ENCODE measurements at places on chromosomes 1 and 21.

DNA sequence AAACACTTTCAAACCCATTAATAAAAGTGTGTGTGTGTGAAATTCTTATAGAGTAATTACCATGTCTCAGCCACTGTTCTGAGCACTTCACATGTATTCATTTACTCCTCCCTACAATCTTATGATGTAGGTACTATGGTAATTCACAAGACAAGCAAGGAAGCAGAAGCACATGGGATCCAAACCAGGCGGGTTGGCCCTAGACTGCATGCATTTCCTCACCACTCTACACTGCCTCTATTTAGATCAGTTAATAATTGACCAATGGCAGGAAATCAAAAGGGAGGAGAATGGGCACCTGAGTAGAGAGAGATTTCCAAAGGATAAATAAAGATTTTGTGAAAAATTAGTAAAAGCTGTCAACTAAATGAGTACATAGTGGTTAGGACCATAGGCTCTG, 15.7 kb downstream of the MAP3K21 start:
- no peak for DNase-seq

DNA sequence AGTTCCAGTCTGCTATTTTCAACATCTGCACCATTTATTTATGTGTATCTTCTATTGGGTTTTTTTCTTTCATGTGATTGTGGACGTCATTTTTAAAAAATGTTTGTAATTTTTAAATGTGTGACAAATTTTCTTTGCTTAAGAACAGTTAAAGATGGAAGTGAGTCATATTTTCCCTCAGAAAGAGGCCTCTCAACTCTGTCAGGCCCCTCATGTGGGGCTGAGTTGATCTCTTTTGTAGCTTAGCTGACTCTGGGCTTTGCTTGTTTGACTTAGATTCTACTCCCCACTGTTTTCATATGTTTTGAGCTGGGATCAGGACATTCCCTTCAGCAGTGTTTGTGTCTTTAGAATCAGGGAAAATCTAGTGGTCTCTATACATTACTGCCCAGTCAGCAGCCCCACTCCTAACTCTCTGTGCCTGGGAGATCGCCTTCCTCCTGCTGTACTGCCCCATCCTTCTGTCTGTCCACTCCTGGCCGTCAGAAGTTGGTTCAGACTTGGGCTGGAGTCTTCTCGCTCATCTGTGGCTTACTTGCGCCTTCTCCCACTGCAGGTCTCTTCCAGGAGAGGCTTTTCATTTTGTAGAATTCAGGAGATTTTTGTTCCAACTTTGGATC, 137.4 kb downstream of the DYRK1A start:
- DNase-seq = no peak

DNA sequence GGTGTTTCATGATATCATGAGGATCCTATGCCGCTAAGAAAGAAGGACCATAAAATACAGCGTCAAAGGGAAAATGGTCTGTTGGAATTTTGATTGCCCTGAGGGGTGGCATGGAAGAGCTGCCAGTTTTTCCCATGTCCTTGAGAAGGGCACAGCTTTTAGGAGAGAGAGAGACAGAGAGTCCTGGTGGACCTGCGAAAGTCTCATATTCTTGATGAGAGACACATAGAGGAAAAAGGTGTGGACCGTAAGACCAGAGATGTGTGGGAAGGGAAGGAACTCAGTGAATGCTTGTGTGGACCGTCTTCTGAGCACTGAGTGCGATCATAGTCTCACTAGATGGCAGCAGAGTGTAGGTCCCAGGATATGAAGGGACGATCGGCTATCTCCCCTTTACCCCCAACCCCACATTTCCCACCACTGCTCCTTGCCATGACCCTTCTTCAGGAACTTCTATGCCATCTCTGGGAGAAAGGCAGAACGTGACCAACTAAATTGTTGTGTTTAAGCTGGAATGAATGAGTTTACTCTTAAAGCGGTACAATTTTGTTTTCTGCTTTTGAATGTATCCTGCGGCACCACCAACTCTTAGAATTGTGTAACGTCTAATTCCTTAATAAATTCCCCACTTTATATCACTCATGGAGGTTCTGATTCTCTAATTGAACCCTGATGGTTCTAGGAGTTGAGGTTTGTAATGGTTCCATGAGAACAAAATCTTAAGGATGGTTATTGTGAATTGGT, 117.7 kb downstream of the CTH start:
- DNase-seq = no peak

DNA sequence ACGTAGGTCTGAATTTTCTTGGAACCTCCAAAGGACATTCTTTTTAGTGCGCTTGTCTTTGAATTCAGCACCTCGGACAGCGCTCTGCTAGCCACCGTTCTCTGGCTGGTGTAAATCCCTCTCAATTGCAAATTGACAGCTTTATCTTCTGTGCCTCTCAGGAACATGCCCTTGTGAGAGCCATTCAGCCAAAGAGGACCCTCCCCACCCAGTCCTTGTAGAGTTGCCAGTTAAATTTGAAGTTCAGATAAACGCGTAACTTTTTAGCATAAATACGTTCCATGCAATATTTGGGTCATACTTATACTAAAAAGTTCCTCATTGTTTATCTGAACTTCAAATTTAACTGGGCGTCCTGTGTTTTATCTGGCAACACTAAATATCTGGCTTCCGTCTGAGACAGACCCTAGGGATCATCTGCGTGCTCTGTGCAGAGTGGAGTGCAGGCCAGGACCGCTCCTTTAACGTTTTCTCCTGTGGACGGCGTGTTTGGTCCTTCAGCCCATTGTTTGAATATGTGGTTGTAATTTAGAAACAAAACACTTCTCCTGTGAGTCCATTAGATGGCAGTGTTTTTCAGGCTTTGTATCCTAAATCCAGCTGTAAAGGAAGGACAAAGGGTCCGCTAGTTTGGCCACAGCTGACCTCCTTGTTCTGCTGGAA, 7.0 kb downstream of the KCNAB2 start:
- no peak for DNase-seq

DNA sequence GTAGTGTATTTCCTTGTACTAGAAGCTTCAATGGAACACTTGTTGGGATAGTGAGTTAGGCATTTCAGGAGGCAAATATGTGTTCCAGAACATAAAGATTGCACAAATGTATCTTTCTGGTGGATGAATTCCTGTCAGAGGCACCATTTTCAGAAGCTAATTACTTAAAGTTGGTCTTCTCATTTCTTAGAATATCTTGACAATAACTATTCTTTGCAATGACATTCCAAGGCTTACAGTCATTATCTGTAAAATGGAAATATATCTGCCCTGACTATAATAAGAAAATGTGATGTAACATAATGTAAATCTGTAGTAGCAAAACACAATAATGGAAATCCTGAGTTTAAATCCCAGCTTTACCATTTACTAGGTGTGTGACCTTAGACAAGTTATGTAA, 2.7 kb downstream of the VCAM1 start:
- no peak for DNase-seq

DNA sequence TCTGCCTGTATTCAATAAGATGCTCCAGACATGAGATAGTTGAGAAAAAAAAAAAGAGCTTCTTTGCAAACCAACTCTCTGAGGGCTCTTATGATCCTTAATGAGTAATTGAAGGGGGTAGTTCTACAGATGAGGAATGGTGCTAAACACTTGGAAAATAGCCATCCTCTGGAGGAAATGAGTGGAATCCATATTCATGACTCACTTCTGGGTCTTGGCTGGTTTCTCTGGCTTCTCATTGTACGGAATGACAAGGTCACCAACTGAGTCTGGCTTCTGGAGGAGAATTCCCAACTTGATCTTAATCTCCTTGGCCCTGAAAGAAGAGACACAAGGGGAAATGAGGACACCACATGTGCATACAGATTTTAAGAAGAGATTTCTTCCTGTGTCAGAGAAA, 34.7 kb downstream of the RGS5 start:
- no peak for DNase-seq

GRCh38 chr1:1275836-1276235, 2.2 kb upstream of the UBE2J2 start:
- DNase-seq = no peak

- DNase-seq = no peak
These were observed 9.3 kb upstream of the DHRS3 start for GRCh38 chr1:12627296-12627695.

- no peak for DNase-seq
These were observed 31.6 kb upstream of the ETS2 start for GRCh38 chr21:38774152-38774551.

- DNase-seq = no peak
These were observed 2.9 kb upstream of the CCN1 start for GRCh38 chr1:85577419-85578320.

GRCh38 chr1:60867782-60868181, 214.6 kb upstream of the NFIA start:
- no peak for DNase-seq
